ENCODE measurements at places on chromosomes 2 and 18.

DNA sequence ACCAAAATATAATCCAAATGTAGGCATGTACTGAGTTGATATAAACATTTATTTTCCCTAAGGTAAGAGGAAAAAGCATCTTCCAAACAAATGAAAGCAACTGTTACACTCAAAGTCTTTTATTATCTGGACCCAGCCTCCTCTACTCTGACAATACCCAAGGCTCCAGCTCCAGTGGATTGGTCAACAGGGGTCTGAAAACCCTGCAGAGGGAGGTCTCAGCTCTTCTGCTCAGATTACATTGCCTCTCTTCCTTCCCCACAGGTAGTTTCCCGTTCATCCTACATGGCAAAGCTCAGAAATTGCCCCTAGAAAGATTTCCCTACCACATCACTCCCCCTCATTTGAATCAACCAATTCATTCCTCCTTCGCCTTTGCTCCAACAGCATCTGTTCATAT lies 457.0 kb downstream of the METTL4 start:
- DNase-seq, result no peak

DNA sequence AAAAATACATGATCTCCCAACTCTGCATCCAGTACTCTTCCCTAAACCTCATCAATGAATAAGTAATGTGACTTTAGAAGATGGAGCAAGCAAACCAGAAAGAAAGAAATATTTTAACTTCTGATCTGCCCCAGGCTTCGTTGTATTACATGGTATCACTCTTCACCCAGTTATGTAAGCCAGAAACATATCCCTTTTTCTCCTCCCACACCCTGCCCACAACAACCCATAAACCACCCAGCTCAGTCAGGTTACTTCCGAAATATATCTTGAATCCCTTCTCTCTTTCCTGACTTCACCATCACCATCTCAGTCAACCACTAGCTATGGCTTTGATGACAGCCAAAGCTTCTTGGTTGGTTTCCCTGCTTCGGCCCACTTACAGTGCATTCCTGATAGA lies 295.8 kb upstream of the PARD3B start:
- no peak for DNase-seq

DNA sequence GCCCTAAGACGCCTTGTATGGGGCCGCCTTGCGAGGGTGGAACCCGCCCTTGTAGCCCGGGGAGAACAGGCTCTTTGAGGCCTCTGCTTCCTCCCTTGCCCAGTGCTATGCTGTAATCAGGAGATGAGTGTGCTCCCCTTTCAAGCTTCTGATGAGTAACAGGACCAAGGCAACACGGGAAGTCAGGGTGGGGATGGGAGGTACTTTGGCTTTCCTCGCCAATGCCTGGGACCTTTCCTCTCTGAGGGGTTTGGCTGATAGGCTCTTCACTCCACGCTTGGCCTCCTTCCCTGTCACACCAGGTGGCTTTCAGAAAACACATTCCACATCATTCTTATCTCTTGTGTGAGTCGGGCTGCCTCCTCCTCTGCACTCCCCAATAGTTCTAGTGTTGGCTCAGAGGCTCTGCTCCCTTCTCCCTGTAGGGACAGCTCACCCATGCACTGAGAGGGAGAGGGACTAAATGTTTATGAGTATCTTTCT lies 223.7 kb upstream of the TRIB2 start:
- DNase-seq, result peak; percentile 45

DNA sequence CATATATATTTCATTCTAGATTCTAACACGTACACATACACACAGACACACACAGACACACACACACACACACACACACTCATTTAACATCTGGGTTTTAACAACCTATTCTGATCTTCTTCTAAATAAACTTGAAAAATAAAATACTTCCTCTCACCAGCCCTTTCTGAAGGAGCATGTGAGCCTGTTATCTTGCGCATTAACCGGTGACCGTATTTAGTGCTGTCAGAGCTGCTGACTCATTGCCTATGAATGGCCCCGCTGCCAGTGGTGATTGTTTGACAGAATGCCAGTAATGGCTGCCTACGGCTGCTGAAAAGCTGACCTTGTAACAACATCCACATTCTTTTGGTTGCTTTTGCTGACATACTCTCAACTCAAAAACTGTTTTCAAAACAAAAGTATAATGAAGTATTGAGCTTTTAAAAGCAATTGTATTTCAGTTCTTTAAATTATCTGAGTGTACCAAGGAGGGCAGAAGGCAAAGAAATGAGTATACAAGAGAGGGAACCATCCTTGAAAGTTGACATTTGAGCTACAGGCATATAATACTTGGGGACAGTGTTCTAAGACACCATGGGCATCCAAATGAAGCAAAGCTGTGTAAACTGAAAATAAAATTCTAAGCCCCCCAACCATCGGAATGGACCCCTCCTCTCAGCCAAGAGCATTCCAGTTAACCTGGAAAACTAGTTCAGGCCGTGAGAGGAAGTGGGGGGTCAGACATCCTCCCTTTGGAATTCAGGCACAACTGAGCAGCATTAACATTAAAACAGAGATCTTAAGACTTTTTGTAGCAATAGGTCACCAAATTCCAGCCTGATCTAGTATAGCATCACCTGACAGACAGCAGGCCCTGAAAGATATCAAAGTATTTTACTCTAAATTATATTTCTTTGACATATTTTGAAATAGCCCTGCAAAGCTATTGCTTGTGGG lies 50.2 kb upstream of the DTNA start:
- no peak for DNase-seq

DNA sequence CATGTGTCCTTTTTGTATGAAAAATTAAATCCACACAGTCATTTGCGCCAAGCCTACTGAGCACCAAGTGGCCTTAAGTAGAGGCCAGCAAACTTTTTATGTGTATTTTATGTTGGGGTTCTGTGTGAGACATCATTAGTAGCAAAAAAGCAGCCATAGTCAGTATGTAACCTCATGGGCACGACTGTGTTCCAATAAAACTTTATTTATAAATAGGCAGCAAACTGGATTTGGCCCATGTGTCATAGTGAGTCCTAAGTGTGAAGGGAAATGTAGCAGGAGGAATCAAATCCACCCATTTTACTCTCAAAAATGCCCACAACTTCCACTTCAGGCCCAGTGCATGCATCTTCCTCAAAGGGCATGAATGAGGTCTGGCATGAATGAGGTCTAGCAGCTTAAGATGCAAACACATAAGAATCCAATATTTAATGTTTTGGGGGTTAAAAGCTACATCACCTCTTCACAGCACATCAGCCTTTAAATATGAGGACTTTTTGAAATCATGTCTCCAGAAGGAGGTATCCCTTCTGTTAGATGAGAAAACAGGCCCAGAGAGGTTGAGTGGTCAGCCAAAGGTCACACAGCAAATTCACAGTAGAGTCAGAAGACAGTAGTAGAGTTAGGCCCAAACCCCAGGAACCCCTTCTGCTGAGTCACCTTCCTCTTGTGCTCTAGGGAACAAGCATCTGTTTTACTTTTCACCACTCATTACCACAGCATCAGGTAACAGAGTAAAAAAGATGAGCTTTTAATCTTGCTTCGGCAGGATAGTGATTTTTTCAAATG lies 45.6 kb downstream of the MREG start:
- DNase-seq, result no peak

DNA sequence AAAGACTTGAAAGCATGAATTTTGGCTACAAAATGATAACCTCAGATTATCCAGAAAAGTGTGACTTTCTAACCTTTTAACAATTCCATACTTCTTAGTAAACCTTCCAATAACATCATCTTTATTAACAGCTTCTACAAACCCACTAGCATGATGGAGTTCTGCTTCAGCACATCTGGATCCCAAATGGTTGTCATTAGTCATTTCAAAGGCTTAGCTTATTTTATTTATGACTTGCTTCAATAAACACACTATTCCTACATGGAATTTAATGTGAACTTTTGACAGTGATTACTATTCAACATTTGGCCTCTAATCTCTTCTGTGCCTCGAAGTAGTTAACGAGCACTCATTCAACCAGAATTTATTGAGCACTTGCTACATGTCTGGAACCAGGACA lies 808.3 kb downstream of the TSN start:
- DNase-seq, result no peak

DNA sequence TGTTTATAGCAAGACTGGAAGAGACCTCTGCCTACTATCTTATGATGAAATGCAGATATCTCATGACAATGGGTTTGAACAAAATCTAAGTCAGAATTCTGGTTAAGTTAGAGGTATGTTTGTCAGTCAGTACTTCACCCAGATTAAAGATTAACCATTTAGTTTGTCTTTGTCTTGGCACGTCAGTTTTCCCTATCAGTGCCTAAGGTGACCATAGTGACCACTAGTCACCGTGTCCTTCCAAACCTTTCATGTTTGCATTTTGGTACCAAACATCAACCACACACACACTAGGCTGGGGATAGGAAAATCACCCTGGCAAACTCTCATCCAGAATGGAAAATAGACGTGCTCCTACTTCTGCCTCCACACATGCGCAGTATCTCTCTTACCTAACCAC lies 248.9 kb downstream of the PIEZO2 start:
- DNase-seq, result no peak

DNA sequence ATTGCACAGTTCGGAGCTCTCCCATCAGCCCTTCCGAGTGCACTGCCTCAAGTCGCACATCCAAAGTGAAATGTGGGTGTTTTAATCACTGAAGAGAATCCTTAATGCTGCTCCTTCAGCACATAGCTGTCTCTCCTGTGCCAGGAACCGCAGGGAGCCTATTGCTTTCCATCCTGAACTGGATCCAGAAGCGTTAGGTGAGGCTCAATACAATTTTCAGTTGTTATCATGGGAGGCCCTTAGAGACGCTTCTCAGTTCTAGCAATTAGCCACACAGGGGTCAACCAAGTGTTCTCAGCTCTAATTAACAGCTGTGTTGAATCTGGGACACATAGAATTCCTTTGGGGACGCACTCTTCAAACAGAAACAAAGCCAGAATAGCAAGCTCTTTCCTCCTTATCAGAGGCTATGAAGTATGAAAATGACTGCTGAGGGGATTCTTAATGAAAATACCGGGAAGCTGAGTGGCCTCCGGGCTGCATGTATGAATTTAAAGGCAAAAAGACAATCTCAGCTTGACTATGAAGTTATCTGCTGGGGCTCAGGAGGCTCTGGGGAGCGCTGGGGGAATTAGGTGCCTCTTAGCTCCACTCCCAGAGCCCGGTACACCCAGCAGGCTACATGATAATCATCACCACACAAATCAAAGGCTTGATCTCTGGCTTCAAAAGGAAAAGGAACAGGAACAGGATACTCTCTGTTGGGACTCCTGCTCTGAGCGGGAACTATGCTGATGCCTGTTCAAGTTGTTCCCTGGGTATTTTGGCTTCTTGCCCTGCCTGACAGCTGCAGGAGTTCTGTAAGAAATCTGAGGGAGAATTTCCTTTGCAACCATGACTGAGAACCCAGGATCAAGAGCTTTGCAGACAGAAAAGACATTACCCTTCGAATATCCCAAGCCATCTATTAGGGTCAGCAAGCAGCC lies 55.4 kb upstream of the NCOA1 start:
- DNase-seq, result no peak

GRCh38 chr2:44578471-44579093 lies 216.8 kb downstream of the CAMKMT start:
- no peak for DNase-seq

DNA sequence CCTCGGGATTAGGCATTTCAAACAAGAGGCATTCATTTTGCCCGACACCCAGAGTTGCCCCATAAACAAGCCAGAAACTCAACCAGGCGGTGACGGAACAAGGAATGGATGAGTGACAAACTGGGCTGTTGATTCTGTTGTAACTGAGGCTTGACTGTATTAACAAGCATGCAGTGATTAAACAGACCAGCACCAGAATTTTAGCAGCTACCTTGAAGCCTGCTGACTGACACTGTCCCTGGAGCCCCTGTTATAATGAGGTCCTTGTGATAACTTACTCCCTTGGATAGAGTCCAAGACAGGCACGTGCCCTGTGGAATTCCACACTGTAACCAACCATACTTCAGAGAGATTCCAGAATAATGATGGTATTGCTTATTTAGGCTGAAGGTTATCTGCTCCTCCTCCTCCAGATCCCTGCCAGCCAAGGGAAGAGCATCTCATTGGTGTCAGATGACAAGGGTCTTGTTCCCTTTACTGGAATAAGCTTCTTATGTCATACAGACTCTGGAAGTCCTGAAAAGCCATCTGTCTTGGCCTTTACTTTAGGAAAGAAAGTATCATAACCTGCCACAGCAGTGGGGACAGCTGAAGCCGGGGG lies 97.1 kb upstream of the RMDN2 start:
- no peak for DNase-seq

DNA sequence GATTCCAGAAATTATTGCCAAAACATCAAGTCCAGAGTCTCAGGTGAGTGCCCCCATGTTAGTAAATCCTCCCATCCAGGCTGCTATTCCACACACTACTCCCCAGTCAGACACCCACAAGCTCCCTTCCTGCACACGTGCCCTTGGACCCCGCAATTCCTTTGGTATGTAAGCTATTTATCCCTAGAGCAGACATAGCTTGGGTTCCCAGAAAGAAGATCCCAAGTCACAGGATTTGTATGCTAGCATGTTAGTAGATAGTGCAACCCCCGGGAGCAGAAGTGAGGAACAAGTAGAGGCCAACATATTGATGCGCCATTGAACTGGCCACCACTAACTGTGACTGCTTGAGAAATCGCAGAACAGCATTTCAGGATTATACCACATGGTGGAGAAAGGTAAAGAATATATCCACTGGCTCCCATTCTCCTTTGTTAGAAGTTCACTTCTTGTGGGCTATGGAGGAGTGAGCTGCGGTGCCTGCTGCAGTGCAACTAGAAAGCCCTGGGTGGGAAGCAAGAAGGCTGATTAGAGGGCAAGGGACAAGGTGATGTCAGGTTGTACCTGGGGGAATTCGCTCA lies 137.5 kb upstream of the CHAC2 start:
- DNase-seq, result no peak

DNA sequence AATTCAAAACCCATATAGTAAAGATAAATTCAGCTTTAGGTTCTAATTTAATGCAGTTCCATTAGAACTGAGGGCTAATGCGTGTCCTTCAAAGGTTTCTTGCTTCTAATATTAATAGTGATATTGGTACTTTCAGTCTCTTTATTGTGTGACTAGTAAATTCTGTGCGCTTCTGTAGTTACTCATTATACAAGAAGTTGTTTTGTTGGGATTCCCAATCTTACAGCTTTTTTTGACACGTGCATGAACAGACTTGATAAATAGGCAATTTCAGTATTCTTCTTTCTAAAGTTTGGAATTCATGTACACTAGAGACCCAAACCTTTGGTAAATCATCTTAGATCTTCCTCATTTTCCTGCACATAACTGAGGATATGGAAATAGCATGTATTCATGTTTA lies 71.8 kb downstream of the HAUS1 start:
- DNase-seq, result no peak

DNA sequence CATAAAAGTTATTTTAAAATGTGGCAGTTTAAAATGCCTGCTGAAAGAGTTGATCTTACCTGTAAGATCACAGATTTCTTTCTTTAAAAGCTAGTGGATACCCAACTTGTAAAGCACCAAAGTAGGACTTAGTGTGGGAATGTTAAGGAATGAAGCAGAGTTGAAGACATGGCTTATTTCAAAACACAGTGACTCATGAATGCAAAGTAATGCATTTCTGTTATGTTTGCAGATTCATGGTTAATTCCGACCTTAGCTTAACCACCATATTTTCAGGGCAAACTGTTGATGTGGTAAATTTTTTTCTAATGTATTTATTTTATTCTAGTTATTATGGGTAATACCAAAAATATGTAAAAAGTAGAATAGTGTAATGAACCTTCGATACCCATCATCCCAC lies 206.8 kb upstream of the FOSL2 start:
- no peak for DNase-seq

- no peak for DNase-seq
Observed at GRCh38 chr2:164371916-164372315, 249.4 kb downstream of the GRB14 start.

GRCh38 chr18:62523631-62524439 lies 1.0 kb downstream of the ZCCHC2 start:
- DNase-seq, result peak; percentile 47
